Natural killer cell treated with Interleukin-12 subunit alpha and Interleukin-12 subunit beta and Interleukin-15 and Interleukin-18, amount 100 ng/mL, for 72 hours (primary cell): ENCODE measurements at places on chromosomes 1 and 21. TPM values are rescaled to one million over a fixed set of nuclear protein-coding genes. Genes with fewer than 3 reads are reported as not detected.

DNA sequence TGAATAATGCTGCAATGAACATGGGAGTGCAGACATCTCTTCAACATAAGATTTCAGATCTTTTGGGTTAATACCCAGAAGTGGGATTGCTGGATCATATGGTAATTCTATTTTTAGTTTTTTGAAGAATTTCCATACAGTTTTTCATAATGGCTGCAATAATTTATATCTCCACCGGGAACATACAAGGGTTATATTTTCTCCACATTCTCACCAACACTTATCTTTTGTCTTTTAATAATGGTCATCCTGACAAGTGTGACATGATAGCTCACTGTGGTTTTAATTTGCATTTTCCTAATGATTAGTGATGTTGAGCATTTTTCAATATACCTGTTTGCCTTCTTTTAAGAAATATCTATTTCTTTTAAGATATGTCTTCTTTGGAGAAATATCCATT is 44.5 kb upstream of the WARS2 start:
- no peak overlapping the region for H3K4me3 ChIP-seq
- H3K27me3 ChIP-seq, result no peaks in the 10 kb centered on the region
- H3K27ac ChIP-seq, result no peak overlapping the region
- no peaks in the 10 kb centered on the region for H3K4me1 ChIP-seq
- H3K36me3 ChIP-seq, result peaks cover 25% of the 10 kb centered on the region
- no peak for DNase-seq

DNA sequence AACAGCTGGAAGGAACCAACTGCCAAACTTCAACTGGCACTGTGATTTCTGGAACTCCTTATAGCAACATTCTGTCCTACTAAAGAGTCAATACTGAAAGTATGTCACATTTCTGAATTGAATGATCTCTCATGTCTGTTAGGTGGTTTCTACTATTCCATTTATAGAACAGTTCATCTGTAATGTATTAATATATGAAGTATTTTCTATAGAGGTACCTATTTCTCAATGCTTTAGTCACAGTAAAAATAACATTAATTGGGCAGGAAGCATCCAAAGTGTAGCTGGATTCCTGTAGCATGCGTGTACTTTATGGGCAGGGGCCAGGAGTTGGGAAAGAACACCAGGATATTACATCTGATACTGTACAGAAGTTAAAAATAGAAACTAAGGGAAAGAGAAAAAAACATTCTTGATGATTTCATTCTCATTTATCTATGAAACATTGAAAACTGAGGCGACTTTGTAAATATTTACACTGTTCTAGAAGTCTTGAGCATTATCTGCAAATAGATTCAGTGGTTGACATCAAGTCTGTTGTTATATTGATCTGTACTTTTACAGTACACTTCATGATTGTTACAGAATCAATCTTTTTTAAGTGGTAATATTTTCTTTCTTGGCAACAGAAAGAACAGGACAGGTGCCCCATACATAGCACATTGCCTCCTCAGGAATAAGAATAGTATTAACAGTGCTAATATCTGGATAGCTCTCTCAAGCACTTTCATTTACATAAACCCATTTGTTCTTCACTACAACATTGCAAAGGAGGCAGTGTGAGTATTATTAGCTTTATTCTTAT is 6.2 kb upstream of the ZNF281 start:
- no peak for DNase-seq
- no peaks in the 10 kb centered on the region for H3K27me3 ChIP-seq
- H3K36me3 ChIP-seq, result no peaks in the 10 kb centered on the region
- H3K4me3 ChIP-seq, result no peak overlapping the region
- H3K4me1 ChIP-seq, result peaks cover 2% of the 10 kb centered on the region
- no peak overlapping the region for H3K27ac ChIP-seq

- no peaks in the 10 kb centered on the region for H3K36me3 ChIP-seq
- no peak overlapping the region for H3K27ac ChIP-seq
- H3K27me3 ChIP-seq, result peaks cover 43% of the 10 kb centered on the region
- H3K4me3 ChIP-seq, result no peak overlapping the region
- no peak for DNase-seq
- peaks cover 9% of the 10 kb centered on the region for H3K4me1 ChIP-seq
Measured at GRCh38 chr1:17538010-17538409, 1.5 kb upstream of the ARHGEF10L start.

DNA sequence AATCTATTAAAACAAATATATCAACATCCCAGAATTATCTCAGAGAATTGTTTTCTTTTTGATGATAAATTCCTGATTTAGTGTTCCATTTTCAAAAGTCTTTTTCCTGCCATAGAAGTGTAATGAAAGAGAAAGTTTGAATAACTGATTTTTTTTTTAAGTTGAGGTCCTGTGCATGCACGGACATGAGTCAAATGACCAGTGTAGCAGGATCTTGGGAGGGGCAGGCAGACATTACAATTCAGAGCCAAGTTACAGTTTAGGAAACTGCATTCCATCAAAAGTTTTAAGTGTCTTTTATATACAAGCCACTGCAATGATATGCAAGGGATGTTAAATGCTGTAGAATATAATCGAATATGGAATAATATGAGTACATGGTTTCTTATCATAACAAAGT is 227.5 kb downstream of the HMCN1 start:
- H3K27ac ChIP-seq, result no peak overlapping the region
- H3K27me3 ChIP-seq, result peaks cover 9% of the 10 kb centered on the region
- no peak overlapping the region for H3K4me3 ChIP-seq
- DNase-seq, result no peak
- no peaks in the 10 kb centered on the region for H3K4me1 ChIP-seq

GRCh38 chr1:201702936-201703335 is 126.0 kb upstream of the IPO9 start:
- no peaks in the 10 kb centered on the region for H3K4me1 ChIP-seq
- DNase-seq, result no peak
- no peak overlapping the region for H3K27ac ChIP-seq
- no peak overlapping the region for H3K4me3 ChIP-seq
- H3K27me3 ChIP-seq, result peaks cover 3% of the 10 kb centered on the region
- H3K36me3 ChIP-seq, result no peaks in the 10 kb centered on the region

- H3K27me3 ChIP-seq, result peaks cover 8% of the 10 kb centered on the region
- no peak for DNase-seq
- H3K4me1 ChIP-seq, result peaks cover 28% of the 10 kb centered on the region
- peaks cover 4% of the 10 kb centered on the region for H3K36me3 ChIP-seq
- H3K4me3 ChIP-seq, result peak overlapping the region; percentile 85
Measured at GRCh38 chr1:147243841-147244240, 1.4 kb downstream of the CHD1L start.

Gene MFAP2
- total RNA-seq, result not detected

Gene PTGFRN
- total RNA-seq, result 6.4 TPM

Gene SLC30A2
- total RNA-seq, result not detected

Gene OR2L13
- total RNA-seq, result not detected

Gene FCRL2
- not detected for total RNA-seq

Gene CCDC27
- total RNA-seq, result not detected

Gene KCNJ9
- total RNA-seq, result not detected
